Myometrial cell (primary cell): ENCODE measurements at places on chromosomes 4 and X. TPM values are rescaled to one million over a fixed set of nuclear protein-coding genes. Genes with fewer than 3 reads are reported as not detected.

Gene DAPP1
- not detected in 2 replicates for total RNA-seq

Gene MRFAP1
- 273 and 321 TPM in 2 replicates for total RNA-seq

Gene IL21
- not detected in 2 replicates for total RNA-seq

Gene MAGEA11
- total RNA-seq: not detected in 2 replicates

Gene PRSS12
- 1.1 and 2.3 TPM in 2 replicates for total RNA-seq

Gene FGF13
- total RNA-seq: not detected in 2 replicates

Gene NPY1R
- total RNA-seq: 3.0 TPM in 1 of 2 replicates, not detected in the other

Gene SYTL5
- under 0.01 TPM in 1 of 2 replicates, not detected in the other for total RNA-seq

Gene SPINK2
- not detected in 2 replicates for total RNA-seq
